GM20000 (cell line): ENCODE measurements at places on chromosomes 11 and 22.
A peak's percentile ranks its signal among the peaks of the same experiment; 100 is the strongest.

- DNase-seq: peak; percentile 84
Observed at GRCh38 chr11:47179655-47179991, 2.9 kb upstream of the ARFGAP2 start.

DNA sequence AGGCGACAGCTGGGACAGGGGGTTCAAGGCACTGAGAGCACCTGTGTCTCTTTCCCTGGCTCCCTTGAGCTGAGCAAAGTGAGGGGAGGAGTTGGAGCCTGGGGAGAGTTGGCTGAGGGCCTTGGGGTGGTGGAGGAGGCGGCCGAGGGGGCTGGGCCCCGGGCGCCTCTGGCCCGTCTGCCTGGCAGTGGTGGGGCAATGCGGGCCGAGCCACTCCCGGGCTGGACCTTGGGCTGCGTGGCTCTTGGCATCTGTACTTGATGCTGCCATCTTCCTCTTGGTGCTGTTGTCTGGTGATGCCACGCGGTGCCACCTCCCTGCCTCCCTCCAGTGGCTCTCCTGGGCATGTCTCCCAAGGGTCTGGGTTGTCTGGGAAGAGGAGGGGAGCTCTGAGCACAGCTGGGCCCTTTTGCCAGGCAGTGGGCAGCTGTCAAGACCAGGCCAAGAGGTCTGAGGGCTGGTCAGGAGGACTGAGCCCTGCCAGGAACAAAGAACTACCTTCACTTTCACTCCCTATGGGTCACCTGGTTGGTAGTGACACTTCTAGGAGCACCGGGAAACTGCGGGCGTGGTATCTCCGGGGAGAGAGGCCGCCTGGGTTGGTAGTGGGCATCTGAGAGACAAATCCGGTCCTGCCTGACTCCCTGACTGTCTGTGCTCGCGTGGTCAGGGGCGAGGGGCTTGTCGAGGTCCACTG lies 1.3 kb downstream of the GRIK4 start:
- DNase-seq: no peak

DNA sequence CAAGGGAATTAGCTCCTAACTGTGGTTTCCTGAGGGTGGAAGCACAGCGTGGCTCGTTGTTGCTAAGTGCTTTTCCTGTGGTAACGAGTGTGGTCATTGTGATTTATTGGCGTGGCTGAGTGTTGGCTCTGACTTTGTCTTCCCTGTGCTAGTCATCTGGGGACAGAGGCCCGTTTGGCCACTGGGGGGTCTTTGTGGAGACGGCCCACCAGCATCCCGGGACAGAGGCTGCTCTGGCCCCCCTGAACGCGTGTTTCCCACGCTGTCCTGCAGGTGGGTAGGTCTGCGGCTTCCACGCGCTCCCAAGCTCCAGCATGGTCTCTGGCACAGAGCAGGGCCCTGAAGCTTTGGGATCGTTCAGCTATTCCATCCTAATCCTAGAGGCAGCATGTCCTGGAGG lies 1040.0 kb downstream of the TBC1D22A start:
- no peak for DNase-seq

- DNase-seq: peak; percentile 21
Observed at GRCh38 chr11:92225568-92226330, 1.1 kb downstream of the FAT3 start.
